ENCODE measurements at places on chromosomes 5 and 9.
A peak's percentile ranks its signal among the peaks of the same experiment; 100 is the strongest.

GRCh38 chr5:170614065-170614490, 110.3 kb downstream of the KCNIP1 start:
- no peak for DNase-seq

- no peak for DNase-seq
Observed at GRCh38 chr5:84259283-84260045, 125.2 kb downstream of the EDIL3 start.

DNA sequence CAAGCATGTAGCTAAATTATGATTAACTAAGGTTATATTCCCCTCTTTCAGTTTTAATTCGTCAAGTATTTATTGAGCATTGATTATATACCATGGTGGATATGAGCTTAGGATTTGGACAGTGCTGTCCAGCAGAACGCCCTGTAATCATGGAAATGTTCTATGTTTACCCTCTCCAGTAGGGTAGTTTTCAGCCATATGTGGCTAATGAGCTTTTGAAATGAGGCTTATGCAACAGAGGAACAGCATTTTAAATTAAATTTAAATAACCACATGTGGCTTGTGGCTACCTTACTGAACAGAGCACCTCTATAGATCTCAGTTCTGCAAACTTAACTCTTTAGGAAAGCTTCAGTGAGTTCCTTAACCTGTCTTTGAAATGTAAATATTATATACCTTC, 59.1 kb downstream of the JMY start:
- DNase-seq, result no peak

DNA sequence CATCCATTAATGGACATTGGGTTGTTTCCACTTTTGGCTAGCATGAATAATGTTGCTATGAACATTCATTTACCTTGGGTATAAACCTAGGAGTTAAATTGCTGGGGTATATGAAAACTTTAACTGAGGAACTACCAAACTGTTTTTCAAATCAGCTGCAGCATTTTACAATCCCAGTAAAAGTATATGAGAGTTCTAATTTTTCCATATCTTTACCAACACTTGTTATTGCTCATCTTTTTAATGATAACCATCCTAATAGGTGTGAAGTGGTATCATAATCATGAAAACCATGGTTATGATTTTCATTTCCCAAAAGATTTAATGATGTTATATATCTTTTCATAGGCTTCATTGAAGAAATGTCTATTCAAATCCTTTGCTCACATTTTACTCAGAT, 15.5 kb upstream of the FBXO38 start:
- DNase-seq, result no peak

GRCh38 chr5:54309276-54309675, 1.1 kb downstream of the ARL15 start:
- no peak for DNase-seq

DNA sequence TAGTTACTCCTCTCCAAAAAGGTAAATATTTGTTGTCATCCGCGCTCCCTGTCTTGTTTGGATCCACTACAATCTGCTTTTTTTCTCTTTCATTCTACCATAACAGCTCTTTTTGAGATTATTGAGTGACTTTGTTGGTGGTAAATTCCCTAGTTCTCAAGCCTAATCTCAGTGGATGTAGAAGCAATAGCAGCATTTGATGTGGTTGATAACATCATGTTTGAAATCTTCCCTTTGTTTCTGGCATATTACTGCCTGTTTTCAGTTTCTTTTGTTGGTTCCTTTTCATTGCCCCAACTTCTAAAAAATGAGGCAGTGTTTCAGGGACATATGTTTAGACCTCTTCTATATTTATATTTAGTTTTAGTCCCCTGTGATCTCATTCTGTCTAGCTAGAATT, 8.9 kb downstream of the CDC42SE2 start:
- no peak for DNase-seq

- peak; percentile 72 for DNase-seq
Observed at GRCh38 chr9:81619353-81620001, 69.9 kb downstream of the TLE1 start.

GRCh38 chr5:90602681-90603080, 44.1 kb downstream of the ADGRV1 start:
- no peak for DNase-seq

- no peak for DNase-seq
Observed at GRCh38 chr5:95969651-95970358, 8.2 kb upstream of the ELL2 start.

GRCh38 chr9:24011881-24012280, 185.8 kb upstream of the ELAVL2 start:
- no peak for DNase-seq

DNA sequence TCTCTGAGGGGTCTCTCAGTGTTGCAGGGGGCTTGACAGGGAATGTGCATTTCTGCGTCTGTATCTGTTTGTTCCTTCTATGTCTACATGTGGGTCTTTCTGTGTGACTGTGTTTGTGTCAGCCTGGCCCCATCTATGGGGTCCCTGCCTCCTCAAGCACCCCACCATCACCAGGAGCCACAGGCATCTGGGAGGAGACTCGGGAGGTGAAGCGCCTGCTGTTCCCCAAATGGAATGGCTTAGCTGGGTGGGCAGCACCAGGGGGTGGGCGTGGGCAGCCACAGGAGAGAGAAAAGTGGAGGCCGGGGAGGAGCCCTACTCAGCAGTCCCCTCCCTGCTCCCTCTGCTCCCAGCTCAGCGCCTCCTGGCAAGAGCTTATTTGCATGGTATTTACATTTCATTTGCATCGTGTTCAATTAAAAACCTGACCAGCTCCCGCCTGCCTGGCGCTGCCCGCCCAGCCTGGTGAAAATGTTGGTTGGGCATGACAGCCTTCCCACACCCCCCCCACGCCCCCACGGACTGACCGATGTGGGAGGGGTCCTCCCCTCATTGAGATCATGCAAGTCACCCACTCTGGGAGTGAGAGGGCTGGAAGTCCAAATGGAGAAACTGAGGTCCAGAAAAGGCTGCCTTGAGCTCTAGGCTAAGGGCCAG, 50.5 kb downstream of the CXXC5 start:
- DNase-seq, result peak; percentile 46

DNA sequence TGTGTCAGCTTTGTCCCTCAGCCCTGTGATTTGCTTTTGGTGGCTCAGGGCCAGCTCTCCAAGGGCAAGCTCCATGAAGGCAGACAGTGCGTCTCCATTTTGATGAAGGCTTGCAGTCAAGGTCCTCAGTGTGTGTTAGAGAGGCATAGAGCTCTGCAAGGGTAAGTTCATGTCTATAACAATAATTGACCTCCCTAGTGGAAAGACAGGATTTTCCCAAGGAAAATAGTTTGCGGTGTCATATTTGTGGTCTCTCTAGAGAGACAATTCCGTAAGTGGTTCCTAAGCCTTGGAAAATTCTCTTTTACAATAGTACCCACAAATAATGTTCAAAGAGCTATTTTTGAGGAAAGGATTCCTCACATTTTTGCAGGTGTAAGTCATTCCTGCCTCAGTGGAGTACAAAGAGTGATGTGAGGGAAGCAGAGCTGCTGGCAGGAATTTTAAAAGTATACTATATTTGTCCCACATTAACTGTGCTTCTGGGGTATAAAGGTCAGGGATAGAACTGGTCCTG, 40.2 kb downstream of the SLC1A3 start:
- no peak for DNase-seq

DNA sequence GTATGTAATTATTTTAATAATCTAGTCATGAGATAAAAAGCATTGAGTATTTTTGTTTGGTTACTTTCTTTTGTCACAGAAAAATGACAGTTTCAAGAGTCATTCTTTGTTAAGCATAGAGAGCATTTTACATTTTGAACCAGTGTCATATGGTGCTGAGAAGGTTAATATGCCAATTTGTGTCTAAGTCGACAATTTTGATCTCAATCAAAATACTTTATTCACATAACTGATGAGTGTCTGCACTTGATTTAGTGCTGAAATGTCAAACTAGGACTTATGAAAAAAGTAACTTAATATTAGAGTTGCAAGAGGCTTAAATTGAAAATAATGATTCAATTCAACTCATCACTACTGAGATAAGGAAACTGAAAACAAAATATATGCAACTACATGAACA, 1804.6 kb upstream of the ACO1 start:
- DNase-seq, result no peak

DNA sequence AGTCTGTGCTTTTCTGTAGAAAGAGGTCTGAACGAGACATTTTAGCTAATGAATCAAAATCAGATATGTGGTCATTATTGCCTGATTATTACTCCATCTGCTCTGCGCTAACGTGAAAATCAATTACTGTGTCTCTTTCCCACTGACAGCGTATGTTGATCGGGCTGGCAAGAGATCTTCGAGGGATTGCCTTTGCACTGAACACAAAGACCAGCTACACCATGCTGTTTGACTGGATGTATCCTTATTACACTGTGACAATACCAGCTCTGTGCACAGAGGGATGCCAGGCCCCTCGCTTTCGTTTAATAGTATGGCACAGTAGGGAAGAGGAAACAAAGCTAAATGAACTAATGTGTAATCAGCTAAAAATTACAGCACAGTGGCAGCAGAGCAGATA, 103.7 kb upstream of the TLX3 start:
- no peak for DNase-seq

GRCh38 chr5:125700380-125700861, 722.8 kb upstream of the GRAMD2B start:
- DNase-seq, result no peak

DNA sequence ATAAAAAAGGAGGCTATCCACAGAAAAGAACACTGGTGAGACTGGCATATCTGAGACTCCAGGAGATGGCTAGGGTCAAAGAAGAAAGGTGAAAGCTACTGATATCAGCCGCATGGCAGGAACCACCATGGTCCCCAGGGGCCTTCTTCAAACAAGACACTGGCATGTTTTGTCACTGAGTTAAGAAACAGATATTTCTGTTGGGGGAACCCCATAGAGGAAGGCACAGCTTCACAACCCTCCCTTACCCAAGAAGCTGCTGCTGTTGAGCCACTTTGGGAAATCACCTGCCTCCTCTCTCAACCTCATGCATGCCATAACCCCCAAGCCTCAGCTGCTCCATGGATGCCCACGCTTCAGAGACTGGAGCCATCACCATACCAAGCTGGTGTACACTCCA, 13.3 kb upstream of the BTNL3 start:
- no peak for DNase-seq

DNA sequence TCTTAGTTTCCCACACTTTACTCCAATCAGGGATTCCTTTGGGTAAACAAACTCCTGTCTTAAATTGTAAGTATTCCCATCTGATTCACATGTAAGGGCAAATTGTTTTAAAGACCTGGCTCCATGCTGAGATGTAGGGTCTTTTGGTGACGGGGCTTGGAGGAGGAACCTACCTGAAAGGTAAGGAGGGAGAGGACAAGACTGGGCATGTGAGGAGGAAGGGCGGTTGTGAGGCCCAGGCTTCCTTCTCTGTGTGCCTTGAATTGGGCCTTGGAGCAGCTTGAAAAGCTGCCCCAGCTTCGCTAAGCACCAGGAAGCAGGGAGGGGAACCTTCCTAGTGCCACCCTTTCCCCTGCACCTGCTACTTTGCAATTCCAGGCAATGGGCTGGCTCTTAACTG, 86.8 kb downstream of the C9orf152 start:
- DNase-seq, result no peak

- no peak for DNase-seq
Observed at GRCh38 chr5:153168241-153168640, 322.2 kb upstream of the GRIA1 start.

GRCh38 chr9:15785584-15785983, 232.7 kb downstream of the CCDC171 start:
- no peak for DNase-seq

- DNase-seq, result no peak
Observed at GRCh38 chr9:126505697-126506346, 107.9 kb upstream of the LMX1B start.

DNA sequence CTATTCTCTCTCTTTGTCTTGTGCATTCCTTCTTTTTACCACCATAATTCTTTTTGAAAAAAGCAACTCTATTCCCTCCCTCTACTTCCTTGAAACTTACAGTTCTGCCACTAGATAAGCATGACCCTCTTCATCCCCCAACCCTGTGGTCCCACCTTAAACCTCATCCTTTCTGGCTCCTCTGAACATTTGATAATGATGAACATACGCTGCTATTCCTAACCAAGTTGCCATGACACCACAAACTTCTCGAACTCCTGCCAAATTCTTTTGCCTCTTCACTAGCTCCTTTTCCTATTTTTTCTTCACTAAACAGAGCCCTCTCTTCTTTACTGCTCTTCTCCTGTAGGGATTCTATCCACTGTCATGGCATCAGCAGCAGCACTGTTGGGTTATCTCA, 57.1 kb downstream of the MOCS2 start:
- no peak for DNase-seq

DNA sequence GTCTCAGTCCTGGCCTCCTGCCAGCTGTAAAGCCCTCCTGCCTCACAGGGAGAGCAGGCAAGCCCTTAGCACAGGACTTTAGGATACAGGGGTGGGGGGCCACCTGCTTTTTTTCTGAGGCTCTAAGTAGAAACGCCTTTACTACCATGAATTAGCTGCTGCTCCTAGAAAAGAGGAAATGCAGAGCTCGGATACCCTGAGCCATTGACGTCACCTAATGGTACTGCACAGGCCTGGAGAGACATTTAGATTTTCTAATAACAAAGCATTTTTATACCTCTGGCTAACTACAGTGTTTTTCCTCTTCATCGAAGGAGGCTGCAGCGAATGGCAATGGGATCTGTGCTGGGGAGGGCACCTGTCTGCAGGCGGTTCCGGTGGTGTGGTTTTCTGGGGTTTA, 137.0 kb downstream of the WDR41 start:
- DNase-seq, result no peak

GRCh38 chr5:125549322-125549911, 803.0 kb upstream of the ZNF608 start:
- no peak for DNase-seq

DNA sequence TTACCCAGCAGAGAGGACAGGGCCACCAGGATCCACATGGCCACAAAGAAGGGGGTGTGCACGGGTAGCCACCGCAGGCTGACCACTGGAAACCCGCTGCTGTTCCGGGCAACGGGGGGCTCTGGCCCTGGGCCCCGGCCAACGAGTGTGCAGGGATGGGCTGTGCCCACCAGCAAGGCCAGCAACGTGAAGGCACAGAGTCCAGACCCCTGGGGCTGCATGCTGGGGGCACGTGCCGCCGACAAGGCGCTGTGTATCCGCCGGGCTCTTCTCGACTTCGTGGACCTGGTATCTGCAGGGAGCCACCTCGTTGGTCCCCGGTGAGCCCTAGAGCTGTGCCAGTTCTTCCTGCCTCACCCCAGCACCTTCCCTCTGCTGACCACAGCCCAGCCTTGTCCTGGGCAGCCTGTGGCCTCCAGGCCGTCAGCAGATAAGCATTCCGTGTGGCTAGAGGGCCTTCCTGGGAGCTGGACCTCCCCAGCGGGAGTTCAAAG, 42.2 kb upstream of the CEP72 start:
- DNase-seq, result no peak

GRCh38 chr5:31577438-31577837, 45.3 kb downstream of the C5orf22 start:
- no peak for DNase-seq

All from GM04503 (cell line).